ENCODE measurements at places on chromosomes 16 and 17.

DNA sequence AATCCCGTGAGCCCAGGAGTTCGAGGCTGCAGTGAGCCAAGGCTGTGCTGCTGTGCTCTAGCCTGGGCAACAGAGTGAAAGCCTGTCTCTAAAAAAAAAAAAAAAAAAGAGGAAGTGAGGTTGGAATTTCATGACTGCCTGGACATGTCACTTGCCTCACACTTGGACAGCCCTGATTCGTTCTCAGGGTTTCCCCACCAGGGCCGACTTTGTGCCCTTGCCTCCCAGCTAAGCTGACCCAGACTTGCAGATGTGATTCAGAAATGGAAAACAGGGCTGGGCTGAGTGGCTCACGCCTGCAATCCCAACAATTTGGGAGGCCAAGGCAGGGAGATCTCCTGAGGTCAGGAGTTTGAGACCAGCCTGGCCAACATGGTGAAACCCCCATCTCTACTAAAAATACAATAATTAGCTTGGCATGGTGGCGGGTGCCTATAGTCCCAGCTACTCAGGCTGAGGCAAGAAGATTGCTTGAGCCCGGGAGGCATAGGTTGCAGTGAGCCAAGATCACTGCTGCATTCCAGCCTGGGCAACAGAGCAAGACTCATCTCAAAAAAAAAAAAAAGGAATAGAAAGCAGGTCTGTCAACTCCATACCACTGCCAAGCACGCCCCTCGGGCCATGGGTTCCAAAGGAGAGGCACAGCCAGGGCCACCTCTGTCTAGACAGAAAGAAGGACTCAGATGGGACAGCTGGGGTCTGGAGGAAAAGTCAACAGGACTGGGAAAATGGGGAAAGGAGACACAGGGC lies 46.9 kb downstream of the SOCS1 start:
- DNase-seq: no peak

GRCh38 chr16:66418165-66418962 lies 8.7 kb upstream of the BEAN1 start:
- DNase-seq: no peak

- DNase-seq: no peak
Measured at GRCh38 chr16:55048745-55049144, 118.1 kb downstream of the IRX5 start.

DNA sequence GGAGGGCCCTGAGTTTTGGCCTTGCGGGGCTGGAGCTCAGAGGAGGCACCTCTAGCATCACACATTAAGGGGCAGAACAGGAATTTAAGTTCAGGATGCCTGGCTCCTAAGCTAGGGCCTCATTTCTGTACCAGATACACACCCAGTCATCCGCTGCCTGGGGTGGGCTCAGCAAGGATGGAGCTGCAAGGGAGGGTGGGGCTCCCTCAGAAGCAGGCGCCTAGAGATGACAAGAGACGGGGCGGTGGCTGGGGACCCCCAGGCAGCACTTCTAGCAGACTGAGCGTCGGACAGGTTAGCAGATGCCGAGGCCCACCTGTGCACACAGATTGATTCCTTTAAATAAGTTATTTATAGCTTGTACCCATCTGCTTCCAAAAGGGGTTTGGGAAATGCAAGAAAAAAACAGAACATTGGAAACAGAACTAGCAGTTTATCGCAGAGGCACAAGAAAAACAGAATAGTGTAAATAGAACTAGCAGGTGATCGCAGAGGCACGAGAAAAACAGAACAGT lies 47.6 kb upstream of the CBFA2T3 start:
- no peak for DNase-seq

DNA sequence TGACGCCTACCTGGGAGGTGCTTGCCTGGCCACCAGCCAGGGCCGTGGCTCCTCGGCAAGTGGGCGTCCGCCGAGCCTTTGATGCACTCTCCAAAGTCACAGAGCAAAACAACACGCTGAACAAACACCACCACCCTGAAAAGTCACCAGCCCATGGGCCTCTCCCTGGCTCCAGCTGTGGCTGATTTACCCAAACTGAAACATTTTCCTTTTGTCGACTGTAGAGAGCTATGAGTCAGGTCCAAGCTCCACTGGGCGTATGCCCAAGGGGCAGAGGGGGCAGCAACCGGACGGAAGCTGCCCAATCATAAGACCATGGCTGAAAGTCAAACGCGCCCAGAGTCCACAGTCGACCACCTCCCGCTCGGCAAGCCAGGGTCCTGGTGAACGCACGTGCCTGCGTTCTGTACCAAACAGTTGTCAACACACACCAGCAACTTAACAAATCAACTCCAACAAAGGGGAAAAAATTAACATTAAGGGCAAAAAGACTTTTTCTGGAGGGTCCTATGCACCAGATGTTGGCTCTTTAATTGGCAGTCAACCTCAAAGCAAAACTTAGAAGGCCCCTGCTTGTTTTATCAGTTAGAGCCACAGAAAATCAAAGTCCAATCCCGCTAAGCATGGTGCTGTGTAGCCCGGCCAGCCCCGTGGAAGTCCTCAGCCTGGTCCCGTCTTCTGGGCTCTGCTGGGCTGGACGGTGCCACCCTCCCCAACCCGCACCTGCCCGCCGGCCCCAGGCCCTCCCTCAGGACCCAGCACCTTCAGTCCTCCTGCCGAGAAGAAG lies 47.3 kb downstream of the TBC1D16 start:
- DNase-seq: no peak

DNA sequence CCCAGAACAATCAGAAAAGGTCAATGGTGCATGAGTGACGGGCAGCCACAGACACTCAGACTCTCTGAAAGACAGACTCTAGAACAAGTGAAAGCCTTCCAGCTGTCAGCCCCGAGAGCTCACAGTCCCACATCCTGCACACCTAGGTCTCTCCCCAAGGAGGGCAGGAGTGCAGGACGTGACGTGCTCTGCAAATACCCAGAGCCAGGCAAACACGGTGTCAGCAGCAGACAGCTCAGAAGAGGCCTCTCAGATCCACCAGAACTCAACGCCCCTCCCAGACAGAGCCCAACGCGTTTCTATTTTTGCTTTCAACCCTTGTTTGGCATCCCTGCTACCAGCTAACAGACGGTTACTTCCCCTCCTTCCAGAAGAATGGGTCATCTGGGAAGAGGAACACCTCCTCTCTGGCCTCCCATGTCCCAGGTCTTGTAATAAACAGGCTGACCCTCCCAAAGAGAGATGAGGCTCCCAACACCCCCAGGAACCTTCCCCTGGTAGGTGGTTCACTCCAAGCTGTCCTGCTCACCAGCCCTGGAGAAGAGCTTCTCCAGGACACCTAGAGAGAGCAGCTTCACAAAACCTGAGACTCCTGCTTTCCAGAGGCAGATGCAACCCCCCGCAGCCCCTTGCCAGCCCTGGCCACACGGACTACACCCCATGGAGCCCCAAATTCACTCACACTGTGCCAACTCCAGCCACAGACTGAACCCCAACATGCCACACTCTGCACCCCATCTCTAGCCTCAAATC lies 7.6 kb downstream of the PITPNM3 start:
- peak; percentile 6 for DNase-seq

DNA sequence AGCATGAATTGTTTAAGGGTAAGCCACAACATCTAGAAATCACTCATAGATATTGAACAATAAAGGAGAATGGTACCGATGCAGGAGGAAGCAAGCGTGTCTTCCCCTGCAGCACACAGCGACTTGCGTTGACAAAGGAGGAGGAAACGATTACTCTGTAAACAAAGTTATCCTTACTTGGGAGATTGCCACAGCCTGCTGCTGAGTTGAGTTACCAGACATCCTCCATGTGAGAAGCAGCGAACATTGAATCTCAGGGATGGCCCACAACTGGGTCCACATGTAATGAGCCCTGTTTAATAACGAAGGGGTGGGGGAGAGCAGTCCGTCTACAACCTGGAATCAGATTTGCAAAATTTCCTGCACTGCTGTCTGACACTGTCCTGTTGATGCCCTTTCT lies 27.7 kb downstream of the CLUH start:
- no peak for DNase-seq

DNA sequence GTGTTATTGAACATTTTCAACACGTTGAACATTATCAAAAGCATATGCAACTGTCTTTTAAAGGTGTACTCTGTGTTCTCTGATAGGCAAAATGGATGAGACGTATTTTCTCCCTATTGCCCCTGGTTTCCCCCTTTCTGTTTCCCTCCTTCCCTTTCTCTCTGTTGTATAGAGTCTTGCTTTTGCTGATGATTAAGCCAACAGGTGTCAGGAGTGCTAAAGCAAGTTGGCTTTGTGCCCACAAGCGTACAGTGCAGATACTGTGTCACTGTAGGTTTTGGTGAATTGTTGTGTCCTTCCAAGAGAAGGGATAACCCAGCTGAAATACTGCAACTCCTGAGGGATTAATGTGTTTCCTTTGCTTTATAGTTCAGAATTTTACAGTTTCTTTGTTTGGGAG lies 74.4 kb downstream of the COX10 start:
- DNase-seq: no peak

Measured in hypothalamus (tissue), 51 donors.